Kidney epithelial cell (primary cell): ENCODE measurements at places on chromosomes 11 and 22.

DNA sequence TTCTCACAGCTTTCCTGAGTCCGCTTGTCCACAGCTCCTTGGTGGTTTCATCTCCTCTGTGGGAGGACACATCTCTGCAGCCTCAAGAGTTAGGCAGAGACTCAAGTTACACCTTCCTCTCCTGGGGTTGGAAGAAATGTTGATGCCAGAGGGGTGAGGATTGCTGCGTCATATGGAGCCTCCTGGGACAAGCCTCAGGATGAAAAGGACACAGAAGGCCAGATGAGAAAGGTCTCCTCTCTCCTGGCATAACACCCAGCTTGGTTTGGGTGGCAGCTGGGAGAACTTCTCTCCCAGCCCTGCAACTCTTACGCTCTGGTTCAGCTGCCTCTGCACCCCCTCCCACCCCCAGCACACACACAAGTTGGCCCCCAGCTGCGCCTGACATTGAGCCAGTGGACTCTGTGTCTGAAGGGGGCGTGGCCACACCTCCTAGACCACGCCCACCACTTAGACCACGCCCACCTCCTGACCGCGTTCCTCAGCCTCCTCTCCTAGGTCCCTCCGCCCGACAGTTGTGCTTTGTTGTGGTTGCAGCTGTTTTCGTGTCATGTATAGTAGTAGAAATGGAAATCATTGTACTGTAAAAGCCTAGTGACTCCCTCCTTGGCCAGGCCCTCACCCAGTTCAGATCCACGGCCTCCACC lies 11.7 kb downstream of the RASD2 start:
- no peak for DNase-seq

DNA sequence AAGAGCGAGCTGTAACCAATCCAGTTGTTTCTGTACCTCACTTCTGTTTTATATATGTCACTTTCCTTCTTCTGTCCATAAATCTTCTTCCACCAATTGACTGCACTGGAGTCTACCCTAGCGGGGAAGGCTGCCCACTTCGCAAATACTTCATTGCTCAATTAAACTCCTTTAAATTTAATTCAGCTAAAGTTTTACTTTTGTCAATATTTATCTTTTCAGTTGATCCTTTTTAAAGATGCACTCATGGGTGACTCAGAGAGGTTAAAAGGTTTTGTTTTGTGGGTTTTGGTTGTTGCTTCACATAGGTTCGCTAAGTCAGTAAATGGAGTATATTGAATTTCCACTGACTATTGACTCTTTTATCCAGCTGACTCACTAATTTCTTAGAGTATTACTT lies 597.2 kb downstream of the DLG2 start:
- no peak for DNase-seq

DNA sequence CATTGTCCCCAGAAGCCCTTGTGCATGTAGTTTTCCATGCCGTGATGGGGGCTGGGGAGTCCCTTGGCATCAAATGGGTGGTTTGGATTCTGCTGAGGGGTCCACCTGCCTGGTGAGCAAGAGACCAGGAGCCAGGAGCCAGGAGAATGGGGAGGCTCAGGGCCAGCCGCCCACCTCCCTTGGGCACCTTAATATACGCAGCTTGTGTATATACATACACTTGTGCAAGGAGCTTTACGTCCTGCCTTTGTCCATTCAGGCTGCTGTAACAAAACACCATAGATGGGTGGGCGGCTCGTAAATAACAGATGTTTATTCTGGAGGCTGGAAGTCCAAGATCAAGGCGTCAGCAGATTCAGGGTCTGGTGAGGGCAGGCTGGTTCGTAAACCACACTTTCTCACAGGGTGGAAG lies 62.5 kb downstream of the SMIM38 start:
- no peak for DNase-seq

DNA sequence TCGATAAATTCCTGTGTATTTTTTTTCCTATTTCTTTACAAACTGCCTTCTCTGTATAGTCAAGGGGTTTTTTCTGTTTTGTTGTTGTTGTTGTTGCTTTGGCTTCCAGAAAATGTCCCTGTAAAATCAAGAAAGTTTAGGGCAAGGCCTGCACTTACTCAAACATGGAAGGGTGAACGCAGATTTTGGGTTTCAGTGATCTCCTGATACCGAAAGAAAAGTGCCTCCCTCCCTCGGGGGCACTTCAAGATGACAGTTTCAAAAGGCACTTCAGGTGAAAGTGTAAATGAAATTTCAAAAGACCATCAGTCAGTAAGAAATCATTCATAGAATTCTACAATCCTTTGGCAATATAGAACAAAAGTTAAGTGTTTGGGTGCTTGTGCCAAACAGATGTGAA lies 43.4 kb upstream of the TMPRSS4 start:
- no peak for DNase-seq

GRCh38 chr11:35567737-35568465 lies 42.5 kb upstream of the PAMR1 start:
- no peak for DNase-seq
